NCI-H2029 (cell line): ENCODE measurements at places on chromosomes 13 and 19.
A peak's percentile ranks its signal among the peaks of the same experiment; 100 is the strongest.

- DNase-seq: no peak
Observed at GRCh38 chr13:35343417-35343816, 133.1 kb downstream of the MAB21L1 start.

GRCh38 chr13:104691767-104692467 lies 1625.7 kb upstream of the SLC10A2 start:
- no peak for DNase-seq

GRCh38 chr13:109198585-109198984 lies 569.2 kb downstream of the MYO16 start:
- no peak for DNase-seq

DNA sequence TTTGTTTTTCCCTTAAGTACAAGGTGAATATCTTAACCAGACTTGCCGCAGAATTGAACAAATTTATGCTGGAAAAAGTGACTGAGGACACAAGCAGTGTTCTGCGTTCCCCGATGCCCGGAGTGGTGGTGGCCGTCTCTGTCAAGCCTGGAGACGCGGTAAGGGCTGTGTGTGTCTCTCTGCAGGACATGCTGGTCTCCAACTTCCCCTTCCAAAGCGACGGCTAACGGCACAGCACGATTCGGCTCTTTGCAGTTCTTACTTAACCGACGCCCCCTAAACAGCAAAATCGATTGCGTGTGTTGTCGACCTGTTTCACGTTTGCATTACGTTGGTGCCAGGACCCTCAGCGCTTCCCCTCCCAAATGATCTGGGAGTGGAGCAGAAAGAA lies 73.2 kb downstream of the GGACT start:
- no peak for DNase-seq

DNA sequence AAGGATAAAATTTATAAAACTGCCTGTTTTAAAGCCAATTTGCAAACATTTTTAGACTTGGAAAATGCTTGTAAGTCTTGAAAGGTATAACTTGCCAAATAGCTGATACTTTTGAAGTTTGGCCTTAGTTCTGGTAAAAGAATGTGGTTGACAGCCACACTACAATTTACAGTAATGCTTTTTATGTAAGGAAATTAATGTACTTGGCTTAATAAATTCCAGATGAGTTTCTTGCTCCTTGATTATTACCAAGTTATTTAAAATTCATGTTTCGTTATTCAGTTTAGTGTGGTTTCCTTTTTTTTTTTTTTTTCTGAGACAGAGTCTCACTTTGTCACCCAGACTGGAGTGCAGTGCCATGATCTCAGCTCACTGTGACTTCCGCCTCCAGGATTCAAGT lies 14.9 kb downstream of the LMO7 start:
- no peak for DNase-seq

GRCh38 chr13:108437496-108437895 lies 168.0 kb downstream of the TNFSF13B start:
- DNase-seq: no peak

- no peak for DNase-seq
Observed at GRCh38 chr19:39379865-39380396, 11.0 kb downstream of the PAF1 start.

DNA sequence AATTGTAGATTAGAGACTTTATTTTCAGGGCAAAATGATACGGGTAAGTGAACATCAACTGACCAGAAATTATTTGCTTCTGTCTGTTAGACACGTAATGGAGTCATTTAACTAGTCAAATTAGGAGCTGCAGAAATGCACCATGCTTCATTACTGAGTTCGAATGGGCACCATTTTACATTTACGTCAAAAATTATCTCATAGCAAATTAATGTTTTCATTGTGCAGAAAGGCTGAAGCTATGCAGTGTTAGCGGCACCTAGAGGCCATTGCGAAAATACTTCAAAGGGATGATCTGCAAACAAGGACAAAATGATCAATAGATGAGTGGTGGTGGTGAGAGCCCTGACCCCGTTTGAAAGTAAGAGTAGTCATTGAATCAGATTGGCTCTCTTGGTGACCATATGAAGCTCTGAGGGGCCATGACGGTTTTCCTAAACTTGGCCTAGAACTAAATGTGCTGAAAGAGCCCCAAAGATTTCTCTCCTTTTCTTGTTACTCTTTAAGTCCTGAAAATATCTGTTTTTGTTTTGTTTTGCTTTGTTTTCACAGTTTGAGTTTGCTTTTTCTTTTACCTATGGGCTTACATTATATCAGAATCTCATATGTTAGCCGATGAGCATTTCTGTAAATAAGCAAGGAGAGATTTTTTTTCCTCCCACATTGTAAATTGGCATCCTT lies 277.9 kb downstream of the ZNF536 start:
- peak; percentile 41 for DNase-seq

DNA sequence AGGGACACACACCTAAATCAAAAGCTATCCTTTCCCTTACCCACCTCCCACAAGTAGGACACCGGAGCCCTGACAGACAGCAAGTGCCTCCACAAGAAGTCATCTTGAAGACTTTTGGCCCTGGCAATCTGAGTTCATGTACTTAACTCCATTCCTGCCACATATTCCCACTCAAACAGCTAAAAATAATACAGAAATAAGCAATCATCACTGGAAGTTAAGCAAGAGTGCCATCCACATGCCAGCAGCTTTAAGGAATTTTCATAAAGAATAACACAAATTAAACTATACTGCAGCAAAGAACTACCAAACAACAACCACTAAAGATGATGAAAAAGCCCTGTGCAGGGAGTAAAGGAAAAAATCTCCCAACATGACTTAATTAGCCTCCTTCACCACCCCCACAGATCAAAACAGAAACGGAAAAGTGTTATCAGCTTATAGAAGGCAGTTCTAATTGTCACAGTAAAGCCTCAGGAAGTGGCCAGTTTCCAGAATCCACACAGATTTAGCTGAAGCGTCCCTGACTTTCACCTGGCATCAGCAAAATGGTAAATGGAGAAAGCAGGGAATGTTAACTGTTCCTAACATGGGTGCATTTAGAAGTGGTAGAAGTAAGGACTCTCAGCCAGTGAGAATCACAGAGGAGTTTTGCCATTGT lies 343.9 kb downstream of the TBC1D4 start:
- DNase-seq: no peak

- no peak for DNase-seq
Observed at GRCh38 chr19:16976446-16976845, 50.2 kb downstream of the CPAMD8 start.

GRCh38 chr19:8654591-8655339 lies 24.3 kb downstream of the NFILZ start:
- DNase-seq: no peak

- DNase-seq: no peak
Observed at GRCh38 chr13:21011378-21011777, 50.0 kb downstream of the LATS2 start.

DNA sequence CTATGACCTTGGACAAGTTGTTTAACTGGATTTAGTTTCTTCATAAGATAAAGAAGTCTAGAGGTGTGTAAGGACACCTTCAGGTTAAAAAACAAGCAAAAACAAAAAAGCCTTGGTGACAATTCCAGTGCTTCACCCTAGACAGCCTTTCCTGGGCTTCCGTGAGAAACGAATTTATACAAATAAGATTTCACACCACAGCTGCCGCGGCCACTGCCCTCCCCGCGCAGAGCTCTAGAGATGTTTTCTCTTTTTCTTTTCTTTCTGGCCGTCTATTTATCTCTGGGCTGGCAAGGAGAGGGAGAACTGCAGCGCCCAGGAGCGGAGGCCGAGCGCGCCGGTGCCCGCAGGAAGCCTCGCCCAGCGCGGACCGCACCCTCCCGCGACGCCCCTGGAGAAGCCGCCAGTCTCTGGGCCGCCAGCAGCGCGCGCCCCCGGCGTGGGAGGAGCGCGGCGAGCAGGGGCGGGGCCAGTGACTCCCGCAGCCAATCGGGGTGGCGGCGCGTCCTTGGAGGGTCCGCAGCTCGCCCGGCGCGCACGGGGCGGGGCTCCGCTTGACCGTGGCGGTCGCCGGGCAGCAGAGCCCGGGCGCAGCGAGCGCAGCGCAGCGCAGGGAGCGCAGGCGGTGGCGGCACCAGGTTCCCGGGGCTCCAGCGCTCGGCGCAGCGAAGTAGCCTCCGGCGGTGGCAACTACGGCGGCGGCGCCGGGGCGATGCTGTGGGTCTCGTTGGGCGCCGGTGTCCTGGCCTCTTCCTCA lies 107.0 kb downstream of the RXFP2 start:
- DNase-seq: peak; percentile 49

- DNase-seq: peak; percentile 1
Observed at GRCh38 chr13:23871616-23872220, 17.5 kb downstream of the MIPEP start.

GRCh38 chr19:4815426-4816201 lies 15.9 kb downstream of the TICAM1 start:
- DNase-seq: peak; percentile 99

DNA sequence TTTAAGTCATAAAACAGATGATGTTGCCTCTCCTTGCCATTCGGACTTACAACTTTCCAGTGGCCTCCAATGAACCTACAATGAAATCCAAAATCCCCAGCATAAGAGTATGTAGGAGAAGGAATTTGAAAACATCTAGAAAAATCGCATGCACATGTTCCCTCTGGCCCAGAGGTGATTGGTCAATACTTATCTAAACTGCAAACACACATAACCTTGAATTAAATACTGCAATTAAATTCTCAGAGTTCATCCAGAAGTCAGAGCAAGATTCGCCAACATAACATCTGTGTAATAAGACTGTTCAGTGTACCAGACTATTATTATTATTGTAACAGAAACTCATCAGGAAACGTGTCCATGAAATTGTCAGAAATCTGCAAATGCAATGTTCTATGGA lies 82.2 kb upstream of the USP29 start:
- DNase-seq: no peak

- DNase-seq: no peak
Observed at GRCh38 chr13:34637138-34637537, 304.9 kb upstream of the NBEA start.

DNA sequence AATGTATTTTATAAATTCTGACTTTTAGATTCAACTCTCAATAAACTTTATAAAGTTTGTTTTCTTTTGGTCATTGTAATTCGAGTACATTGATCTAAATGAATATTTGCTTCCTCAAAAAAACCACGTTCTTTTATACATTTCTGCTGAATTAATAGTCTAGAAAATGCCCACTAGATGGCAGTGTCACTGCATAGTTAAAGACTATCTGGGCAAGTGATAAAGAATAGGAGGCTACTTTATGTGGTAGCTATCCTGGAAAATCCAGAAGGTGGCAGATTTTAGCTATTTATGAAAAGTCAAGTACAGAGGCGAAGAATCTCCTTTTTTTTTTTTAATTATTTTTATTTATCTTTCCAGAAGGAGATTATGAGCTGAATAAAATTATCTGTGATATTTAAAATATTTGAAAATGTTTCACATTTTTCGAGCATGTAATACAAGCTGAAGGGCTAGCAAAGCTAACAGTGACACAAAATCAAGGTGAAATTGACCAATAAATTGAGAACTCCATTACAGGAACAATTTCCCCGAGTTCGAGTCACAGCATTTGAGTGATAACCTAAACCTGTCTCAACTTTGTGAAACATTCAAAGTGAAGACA lies 221.8 kb downstream of the OLFM4 start:
- DNase-seq: peak; percentile 58

DNA sequence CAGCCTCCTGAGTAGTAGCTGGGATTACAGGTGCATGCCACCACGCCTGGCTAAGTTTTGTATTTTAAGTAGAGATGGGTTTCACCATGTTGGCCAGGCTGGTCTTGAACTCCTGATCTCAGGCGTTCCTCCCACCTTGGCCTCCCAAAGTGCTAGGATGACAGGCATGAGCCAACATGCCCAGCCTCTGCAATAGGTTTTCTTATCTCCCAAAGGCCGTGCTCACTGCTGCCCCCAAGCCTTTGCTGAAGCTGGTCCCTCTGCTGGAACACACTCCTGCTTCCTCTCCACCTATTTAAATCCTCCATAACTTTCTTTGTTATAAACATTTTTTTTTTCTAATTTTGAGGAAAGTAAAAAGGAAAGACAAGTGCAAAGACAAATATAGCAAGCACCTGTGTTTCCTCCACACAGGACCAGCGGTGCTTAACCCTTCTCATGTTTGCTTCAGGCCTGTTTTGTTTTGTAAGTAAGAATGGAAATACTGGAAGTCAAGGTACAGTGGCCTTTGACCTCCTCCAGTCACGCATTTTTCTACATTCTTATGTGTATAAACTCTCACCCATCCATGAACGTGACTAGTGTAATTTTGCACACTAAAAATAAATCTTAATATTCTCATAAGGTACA lies 14.5 kb upstream of the TNFAIP8L1 start:
- no peak for DNase-seq

DNA sequence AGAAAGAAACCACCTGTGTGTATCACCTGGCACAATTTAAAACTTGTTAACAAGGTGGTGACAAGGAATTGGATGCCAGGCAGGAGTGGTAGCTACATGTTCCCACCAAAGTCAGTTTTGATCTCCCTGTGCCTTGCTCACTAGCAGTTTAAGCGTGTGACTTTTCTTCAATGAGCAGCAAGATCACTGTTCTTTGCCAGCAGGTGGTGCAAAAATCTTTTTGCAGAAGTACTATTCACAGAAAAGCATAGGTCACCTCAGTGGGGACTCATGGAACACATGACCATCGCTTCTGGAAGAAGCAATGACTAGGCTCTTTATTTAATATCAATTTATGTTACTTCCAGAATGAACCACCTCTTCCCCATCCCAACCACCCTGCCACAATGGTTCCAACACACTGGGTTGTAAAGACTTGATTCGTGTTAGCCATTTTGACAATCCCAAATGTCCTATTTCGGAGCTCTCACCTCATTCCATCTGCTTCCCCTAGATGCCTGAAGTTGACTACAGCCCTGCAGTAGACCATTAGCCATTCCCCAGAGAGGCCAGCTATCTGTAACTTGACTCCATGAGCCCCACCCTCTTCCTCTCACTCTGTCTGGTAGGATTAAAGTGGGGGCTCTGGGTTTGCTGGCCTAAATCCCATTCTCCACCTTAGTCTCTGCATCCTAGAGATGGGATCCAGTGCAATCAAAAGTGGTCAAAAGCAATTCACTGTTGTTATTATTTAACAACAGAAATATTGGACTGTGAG lies 59.1 kb upstream of the TNFRSF19 start:
- no peak for DNase-seq

- DNase-seq: no peak
Observed at GRCh38 chr13:83449668-83450395, 432.4 kb downstream of the SLITRK1 start.

DNA sequence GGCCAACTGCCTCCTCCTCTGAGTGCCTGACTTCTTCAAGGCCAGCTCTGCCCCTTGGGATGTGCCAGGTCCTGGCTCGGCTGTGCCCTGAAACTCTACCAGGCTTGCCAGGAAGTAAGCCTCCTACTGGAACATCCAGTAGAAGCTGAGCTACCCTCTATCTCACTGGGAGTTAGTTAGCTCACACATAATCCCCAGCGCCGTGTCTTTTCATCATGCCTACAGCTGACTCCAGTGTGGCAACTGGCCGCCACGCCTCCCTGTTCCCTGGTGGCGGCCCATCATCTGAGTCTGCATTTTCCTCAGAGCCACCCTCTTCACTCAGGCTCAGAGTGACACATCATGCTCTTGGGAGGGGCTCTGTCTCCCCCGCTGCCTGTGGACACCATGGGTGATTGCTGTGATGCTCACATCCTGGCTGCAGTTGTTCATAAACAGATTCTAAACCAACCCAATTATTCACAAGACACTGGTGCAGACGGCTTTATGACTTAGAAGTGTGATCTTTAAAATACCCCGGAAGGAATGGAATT lies 131.9 kb upstream of the IRS2 start:
- DNase-seq: no peak
